ENCODE measurements at places on chromosomes 6 and 20. TPM values are rescaled to one million over a fixed set of nuclear protein-coding genes. Genes with fewer than 3 reads are reported as not detected.

GRCh38 chr6:132764370-132764769 is 6.7 kb upstream of the VNN2 start:
- DNase-seq: peak; percentile 80

GRCh38 chr6:33343953-33344611 is 26.5 kb upstream of the ZBTB22 start:
- DNase-seq: no peak

The OTOR gene
- total RNA-seq: not detected

GRCh38 chr20:52105442-52106422 is 85.8 kb downstream of the ZFP64 start:
- DNase-seq: peak; percentile 57

The GJA1 gene
- total RNA-seq: 209 TPM

GRCh38 chr20:22584922-22585785 is 782 bp upstream of the FOXA2 start:
- no peak for DNase-seq

- peak; percentile 17 for DNase-seq
Measured at GRCh38 chr20:57287007-57287880, 20.8 kb upstream of the BMP7 start.

DNA sequence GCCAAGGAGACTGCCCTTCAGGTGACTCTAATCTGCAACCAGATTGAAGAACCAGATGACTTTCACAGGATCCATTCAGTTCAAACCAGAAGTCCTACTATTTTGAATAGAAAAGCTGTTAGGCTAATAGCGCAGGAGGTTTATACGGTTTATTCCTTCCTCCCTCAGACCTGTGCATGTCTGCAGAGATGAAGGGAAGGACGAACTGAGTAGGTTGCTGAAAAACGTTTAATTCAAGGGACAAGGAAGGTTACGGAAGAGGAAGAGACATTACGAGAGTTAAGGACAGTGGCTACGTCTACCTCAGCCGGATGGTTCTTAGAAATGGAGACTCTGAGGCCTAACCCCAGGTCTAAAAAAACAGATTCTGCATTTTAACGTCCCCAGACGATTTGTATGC is 978 bp downstream of the AURKA start:
- DNase-seq: no peak

The SLC22A1 gene
- total RNA-seq: 0.26 TPM

DNA sequence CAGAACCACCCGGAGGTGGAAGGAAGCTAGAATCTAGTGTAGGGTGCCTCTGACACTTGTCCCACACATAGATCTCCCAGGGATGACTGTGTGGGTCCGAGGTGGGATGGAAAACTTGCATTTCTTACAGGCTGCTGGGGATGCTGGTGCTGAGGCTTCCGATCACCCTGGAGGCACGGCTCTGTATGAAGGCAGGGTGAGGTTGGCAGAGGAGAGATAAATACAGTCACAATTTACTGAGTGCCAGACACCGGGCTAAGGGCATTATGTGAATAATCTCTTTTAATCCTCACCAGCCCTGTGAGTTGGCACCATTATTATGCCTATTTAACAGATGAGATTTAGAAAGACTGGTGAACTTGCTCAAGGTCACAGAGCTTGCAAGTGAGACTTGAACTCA is 250.2 kb upstream of the RREB1 start:
- no peak for DNase-seq

The PDE7B gene
- 22.1 TPM for total RNA-seq

GRCh38 chr6:28794175-28795002 is 129.4 kb downstream of the TRIM27 start:
- peak; percentile 44 for DNase-seq
